ENCODE measurements at places on chromosomes 6 and 20.

- DNase-seq = no peak
Observed at GRCh38 chr6:133610227-133610840, 278.6 kb upstream of the TCF21 start.

- DNase-seq = no peak
Observed at GRCh38 chr6:115668781-115669180, 391.9 kb downstream of the FRK start.

- DNase-seq = no peak
Observed at GRCh38 chr20:57711826-57712225, 2.0 kb upstream of the PMEPA1 start.

DNA sequence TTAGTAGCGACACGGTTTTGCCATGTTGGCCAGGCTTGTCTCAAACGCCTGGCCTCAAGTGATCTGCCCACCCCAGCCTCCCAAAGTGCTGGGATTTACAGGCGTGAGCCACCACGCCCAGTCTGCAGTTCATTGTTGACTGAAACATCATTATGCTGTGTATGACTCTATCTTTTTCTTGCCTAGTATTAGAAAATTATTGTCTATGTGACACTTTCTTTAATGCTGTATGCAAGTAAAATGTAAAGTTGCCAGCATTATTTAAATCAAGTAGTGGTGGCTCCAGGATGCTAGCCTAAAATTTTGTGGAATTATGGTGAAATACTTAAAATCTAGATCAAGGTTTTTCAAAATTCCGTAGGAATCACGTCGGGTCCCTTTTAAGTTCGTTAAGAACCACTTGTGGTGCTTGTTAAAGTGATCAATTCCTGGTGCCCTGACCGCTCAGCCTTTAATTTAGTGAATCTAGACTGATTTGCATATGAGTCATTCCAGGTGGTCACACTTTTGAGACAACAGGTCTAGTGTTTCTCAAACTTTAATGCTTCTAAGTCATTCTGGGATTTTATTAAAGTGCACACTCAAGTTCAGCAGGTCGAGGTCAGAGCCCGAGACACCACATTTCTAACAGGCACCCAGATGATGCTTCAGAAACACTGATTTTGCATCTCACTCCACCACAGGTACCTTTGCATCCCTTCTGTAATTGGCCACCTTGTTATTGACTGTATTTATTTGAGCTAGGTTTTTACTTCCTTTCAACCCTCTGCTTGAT, 132.6 kb upstream of the MTHFD1L start:
- no peak for DNase-seq

GRCh38 chr6:147569788-147570187, 61.3 kb downstream of the SAMD5 start:
- DNase-seq = no peak

DNA sequence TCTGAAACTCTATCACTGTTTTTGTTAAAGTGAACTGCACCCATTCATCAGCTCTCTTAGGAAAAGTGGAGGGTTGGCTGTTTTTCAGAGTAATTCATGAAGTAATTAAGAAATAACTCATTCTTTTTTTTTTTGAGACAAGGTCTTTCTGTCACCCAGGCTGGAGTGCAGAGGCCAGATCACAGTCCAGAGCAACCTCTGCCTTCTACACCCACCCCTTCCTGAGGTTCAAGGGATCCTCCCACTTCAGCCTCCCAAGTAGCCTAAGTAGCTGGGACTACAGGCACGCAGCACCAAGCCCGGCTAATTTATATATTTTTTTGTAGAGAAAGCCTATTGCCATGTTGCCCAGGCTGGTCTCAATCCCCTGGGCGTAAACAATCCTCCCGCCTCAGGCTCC, 2.6 kb downstream of the ZNFX1 start:
- no peak for DNase-seq

GRCh38 chr20:62617711-62618483, 24.4 kb upstream of the SLCO4A1 start:
- peak; percentile 69 for DNase-seq

DNA sequence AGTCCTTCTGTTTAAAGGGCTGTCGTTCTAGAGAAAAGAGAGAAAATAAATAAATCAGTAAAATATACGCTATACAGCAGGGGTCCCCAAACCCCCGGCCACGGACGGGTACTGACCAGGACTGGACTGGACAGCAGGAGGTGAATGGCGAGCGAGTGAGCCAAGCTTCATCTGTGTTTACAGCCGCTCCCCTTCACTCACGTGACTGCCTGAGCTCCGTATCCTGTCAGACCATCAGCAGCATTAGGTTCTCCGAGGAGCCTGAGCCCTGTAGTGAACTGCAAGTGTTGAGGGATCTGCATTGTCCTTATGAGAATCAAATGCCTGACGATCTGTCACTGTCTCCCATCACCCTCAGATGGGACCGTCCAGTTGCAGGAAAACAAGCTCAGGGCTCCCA, 76.5 kb downstream of the ZNF217 start:
- DNase-seq = no peak

GRCh38 chr6:124797224-124797623, 165.0 kb upstream of the RNF217 start:
- no peak for DNase-seq

- DNase-seq = no peak
Observed at GRCh38 chr6:134340179-134340975, 22.5 kb upstream of the SGK1 start.

DNA sequence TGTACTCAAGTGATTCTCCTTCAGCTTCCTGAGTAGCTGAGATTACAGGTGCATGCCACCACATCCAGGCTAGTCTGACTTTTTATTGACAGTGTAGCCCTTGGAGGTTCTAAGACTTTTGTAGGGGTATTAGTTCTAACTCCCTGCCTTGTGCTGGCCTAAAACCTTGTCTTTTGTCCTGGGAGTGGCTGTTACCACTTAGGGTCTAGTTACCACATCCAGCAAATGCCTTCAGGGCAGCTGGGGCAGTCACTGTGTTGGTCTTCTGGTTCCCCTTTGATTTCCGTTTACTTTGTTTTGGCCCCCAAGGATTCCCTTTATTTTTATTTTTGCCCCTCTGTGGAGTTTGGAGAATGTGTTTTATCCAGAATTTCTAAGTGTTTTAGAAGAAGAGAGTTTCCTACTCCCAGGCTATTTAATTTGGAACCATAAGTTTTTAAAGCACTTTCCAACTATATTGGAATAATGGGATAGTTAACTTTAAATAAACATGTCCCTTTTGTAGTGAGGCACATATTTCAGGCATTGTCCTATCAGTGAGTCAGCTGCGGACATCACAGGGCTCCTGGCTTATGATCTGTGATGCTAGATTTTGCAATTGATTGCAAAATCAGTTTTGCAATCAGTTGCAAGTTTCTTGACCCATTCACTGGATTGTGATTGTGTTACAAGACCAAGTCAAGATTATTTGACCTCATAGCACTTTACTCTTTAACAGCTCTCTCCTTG, 25.0 kb downstream of the IL22RA2 start:
- DNase-seq = no peak

- no peak for DNase-seq
Observed at GRCh38 chr6:7445101-7445500, 55.5 kb downstream of the RIOK1 start.

DNA sequence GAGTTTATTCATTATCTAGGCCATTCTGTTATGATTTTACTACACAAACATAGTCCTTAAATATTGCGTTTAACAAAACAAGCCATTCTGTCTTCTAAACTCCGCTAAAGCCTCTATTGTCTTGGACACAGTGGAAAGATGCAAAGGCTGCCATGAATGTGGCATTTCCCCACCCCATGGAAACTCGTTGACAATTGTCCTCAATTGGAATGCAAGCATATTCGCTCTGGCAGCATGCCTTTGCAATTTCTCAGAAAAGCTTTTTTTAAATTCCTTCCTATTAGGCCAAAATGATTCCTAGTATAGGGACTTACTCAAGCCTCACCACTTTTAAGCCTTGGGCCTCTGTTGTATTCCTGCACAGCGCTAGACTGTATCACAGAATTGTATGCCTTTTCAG, 22.8 kb downstream of the OR2A4 start:
- DNase-seq = no peak

DNA sequence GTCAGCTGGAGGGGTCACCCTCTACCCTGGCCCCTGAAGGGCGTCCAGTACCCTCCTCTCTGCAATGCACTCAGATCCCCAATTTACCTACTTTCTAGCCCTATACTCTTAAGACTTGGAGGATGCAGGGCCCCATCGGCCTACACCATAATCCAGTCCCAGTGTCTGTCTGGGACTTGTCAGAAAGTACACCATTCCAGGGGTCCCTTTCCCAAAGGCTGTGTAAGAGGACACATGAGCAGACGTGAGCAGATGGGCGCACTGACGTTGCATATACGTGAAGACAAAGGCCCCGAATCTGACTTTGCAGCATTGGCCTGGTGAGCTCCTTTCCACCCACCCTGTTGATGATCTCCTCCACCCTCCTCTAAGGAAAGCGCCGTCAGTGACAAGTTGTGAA, 20.9 kb upstream of the SMOC2 start:
- DNase-seq = no peak

DNA sequence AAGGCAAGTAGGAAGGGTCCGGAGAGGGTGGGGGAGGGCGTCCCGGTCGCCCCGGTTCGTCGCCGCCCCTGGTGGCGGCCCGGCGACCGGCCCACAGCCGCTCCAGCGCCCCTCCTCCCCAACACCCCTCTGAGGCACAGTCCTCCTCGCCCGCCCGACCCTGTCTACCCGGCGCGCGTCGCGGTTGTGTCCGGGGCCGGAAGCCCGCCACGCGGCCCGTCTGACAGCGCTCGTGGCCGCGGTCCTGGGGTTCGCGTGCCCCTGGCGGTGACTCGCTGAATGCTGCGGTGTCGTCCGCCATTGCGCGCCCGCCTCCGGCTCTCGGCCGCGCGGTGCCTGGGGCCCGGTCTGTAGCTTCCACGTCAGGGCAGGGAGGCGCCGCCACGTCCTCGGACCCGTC, 335.3 kb upstream of the DEFB115 start:
- DNase-seq = no peak

DNA sequence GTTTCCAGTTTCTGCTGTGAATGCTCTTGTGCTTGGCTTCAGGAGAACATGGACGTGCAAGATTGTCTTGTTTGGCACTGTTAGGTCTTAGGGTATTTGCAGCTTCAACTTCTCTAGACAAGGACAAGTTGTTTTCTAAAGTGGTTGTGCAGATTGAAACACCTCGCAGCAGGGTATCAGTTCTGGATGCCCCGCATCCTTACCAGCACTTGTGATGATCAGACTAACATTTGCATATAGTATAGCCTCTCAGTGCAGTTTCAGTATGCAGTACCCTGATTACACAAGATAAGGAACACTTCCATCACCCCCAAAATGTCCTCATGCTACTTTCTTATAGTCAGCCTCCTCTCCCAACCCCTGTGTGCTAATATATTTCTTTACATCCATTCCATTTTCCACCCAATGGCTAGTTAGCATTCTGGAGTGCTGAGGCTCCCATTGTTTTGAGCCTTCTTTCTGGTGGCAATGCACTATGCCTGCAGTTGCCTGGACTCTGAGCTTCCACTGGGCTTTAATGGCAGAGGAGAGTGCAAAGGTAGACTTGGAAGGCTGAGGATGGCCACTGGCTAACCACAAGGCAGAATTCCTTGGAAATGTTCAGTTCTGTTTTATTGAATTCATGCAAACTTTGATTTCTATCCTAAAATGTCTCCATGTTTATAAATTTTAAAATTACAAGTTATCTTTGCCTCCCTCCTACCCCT, 35.4 kb downstream of the KIF3B start:
- DNase-seq = no peak

GRCh38 chr6:89675949-89676748, 37.6 kb upstream of the LYRM2 start:
- DNase-seq = no peak

GRCh38 chr6:7797386-7797785, 71.5 kb downstream of the BMP6 start:
- no peak for DNase-seq

DNA sequence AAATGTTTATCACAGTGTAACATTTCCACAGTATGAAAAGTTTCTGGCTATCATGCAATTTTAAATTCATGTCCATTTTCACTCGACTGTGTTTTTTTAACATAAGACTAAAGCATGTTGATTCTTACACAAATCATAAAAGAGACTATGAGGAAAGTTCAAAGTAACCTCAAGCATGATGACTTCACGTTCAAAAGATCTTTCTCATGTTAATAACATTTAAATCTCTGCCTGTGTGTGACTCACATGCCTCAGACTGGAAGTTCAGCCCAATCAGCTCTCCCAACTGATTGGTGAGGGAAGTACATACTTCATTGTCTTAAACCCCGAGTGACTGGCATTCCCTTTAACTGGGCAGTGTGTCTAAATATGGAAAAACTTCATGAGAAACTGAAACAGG, 37.4 kb downstream of the ATXN1 start:
- DNase-seq = no peak

GRCh38 chr6:32659856-32660595, 6.4 kb downstream of the HLA-DQB1 start:
- DNase-seq = no peak

DNA sequence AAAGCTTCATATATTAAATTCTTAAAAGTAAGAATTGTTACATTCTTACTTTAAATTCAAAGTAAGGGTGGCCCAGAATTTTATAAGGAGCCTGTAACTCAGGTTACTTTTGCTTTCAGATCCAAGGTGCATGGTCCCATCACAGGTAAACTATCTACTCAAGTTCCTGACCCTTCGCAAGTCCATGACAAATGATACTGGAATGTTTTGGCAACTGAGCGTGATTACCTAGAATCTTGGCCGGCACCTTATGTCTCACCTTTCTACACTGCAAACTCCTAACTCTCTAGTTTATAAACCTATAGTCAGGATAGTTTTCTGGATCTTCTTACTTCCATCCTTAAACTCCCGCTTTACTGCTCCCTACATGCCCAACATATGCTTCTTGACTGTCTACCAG, 67.9 kb upstream of the HMGN3 start:
- no peak for DNase-seq

GRCh38 chr20:52256454-52256853, 64.9 kb upstream of the ZFP64 start:
- DNase-seq = no peak

DNA sequence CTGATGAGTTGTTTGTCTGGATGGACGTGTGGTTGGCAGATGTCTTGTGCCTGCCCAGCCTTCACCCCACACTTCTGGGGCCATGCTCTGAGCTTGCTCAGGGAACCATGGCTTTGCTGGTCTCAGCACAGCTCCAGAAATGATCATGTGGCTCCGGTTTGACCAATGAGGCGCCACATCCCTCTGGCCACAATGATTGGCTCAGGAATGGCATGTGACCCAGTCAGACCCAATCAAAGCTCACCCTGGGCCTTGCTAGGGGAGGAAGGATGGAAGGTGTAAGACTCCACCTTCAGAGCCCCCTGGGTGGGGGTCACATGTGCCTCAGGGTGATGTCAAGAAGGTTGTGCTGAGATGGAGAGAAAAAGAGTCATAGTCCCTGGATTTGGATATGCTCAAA, 281.6 kb upstream of the SULF2 start:
- no peak for DNase-seq

Data from stimulated activated CD8-positive, alpha-beta memory T cell treated with anti-CD3 and anti-CD28 coated beads, Interleukin-15, amount 100 ng/mL, for 48 hours (primary cell).